ENCODE measurements at places on chromosomes 1 and 21.
A peak's percentile ranks its signal among the peaks of the same experiment; 100 is the strongest.

DNA sequence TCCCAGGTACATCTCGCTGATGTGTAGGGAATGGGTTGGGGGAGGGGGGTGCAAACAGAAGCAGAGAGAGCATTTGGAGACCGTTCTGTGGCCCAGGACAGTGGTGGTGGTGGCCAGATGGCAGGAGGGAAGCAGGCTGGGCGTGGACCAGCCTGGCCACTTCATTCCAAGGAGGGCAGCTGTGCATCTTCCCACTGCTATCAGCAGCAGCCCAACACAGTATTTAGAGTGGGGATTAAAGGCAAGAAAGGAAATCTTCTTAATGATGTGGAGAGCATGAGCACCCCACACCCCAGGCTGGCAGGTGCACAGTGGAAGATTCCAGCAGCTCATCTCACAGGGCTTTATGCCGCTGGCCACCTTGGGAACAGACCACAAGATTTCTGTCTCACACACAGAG lies 198.7 kb downstream of the NPHP4 start:
- no peak for DNase-seq

DNA sequence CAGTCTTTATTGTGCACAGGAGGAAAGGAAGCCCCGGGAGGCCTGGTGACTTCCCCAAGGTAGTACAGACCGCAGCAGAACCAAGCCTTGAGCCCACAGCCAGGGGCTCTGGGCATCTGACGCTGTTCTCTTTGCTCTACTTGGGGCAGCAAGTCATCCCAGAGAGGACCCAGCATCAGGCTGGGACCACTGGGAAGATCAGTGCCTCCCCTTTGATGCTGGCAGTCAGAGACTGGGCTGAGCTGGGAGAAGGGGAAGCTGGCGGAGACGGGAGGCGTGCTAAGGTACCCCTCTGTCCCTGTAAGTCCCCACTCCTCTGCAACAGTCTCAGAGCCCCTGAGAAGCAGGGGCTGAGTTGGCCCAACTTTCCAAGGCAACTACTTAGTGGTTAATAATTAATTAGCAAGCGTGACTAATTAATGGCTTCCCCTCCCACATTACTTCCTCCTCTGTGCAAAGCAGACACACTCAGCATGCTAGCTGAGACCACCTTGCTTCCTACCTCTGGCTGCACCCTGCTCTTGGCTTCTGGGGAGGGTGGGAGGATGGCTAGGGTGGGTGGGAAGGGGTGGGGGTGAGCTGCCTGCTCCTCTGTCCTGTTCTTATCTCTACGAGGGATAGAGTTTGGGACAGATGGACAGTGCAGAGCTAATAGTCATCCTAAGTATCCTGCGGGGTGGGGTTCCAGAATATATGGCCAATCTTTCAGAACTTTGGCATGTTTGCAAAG lies 1.3 kb downstream of the INAVA start:
- DNase-seq = no peak

GRCh38 chr1:211939876-211940468 lies 95.4 kb downstream of the INTS7 start:
- DNase-seq = no peak

- DNase-seq = no peak
These were observed 1905.6 kb downstream of the NCAM2 start for GRCh38 chr21:22903851-22904250.

DNA sequence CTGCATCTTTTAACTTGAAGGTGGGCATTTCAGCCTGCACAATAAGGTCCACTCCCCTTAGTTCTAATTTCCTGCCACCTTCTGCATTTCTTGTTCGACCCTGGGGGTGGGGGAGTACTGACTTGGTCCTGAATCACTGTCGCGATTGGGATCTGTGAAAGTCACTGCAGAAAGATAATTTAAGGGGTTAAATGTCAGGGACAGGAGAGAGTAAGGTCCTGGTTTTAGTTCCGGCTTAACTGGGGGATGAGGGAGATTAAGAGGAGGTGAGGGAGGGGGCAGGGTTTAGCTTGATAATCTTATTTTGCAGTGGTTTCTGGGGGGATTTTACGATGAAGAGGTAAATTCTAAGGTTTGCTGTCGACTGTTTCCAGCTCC lies 128.1 kb downstream of the MRPS6 start:
- DNase-seq = no peak

GRCh38 chr1:25204797-25205480 lies 27.4 kb downstream of the SYF2 start:
- DNase-seq = peak; percentile 33

DNA sequence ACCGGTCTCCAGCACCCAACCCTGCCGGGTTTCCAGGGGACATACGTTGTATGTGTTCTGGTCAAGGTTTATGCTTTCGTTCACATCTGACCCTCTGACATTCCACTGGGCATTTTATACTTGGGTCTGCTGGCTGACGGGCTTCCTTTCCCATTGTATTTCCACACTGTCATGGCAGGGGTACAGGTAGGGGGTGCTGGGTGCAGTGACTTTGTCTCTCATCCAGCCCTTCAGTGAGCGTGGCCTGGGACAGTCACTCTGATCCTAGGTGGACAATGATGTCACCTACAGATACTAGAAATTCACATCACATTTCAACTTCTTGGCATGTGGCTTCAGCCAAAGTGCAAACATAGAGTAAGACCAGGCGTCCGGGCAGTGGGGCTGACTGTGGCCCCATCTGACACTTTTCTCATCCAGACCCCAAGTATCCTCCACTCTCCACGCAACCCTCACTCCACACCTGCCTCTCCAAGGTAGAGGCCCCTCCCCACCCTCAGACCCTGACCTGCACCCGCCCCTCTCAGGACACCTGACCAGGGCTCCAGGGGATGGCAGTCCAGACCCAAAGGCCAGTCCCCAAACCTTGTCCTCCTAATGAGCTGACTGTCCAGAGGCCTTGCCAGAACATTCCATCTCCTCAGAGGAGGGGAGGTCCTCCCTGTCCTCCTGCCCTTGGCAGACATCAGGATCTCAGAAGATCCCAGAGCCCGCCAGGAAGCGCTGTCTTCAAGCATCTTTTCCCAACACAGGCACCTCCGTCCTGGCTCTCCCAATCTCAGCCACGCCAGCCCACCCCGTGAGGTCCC lies 743 bp upstream of the KRTAP10-10 start:
- DNase-seq = no peak

- no peak for DNase-seq
These were observed 143.8 kb downstream of the URB2 start for GRCh38 chr1:229769809-229770208.

DNA sequence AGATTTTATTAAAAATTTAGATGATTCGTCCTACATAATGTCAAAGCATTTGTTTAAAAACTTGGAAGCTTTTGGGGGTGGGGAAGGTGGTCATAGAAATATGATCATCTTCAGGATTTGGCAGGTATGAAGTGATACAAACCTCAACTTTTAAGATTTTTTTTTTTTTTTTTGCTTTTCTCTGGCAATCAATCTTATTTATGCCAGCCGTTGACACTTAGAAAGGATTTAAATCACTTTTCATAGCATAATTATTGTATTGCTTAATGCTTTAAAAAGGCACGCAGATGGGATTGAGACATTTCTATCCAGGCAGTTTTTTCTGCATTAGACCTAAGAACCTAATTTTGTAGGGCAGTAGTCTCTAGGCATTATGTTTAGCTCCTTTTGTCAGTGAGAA lies 19.7 kb downstream of the MRPS6 start:
- no peak for DNase-seq

DNA sequence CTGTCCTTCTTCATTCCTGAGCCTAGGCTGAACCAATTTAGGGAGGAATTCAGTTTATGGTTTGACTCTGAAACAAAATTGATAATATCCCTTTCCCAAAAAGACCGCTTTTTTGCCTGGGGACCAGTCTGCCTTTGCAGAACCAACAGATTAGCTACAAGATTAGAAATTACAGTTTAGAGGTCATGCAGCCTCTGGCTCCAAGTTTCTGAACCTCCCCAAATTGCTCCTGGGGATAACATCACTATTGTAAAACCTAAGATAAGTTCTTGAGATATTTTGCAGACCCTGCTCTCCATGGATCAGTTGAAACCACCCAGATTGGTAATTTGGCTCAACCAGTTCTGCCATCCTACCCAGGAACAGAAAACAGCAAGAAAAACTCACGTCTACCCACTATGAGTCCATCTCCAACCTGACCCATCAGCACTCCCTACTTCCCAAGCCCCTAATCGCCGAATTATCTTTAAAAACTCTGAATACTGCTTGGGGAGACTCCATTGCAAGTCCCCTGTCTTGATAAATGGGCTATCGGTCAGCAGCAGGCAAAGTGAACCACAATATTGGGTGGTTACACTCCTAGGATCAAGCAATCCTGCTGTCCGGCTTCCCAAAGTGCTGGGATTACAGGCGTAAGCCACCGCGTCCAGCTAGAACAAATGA lies 605 bp upstream of the RABGGTB start:
- no peak for DNase-seq

- no peak for DNase-seq
These were observed 263.4 kb downstream of the NPHP4 start for GRCh38 chr1:5728663-5729355.

GRCh38 chr1:228650946-228651345 lies 84.3 kb upstream of the RHOU start:
- DNase-seq = no peak

DNA sequence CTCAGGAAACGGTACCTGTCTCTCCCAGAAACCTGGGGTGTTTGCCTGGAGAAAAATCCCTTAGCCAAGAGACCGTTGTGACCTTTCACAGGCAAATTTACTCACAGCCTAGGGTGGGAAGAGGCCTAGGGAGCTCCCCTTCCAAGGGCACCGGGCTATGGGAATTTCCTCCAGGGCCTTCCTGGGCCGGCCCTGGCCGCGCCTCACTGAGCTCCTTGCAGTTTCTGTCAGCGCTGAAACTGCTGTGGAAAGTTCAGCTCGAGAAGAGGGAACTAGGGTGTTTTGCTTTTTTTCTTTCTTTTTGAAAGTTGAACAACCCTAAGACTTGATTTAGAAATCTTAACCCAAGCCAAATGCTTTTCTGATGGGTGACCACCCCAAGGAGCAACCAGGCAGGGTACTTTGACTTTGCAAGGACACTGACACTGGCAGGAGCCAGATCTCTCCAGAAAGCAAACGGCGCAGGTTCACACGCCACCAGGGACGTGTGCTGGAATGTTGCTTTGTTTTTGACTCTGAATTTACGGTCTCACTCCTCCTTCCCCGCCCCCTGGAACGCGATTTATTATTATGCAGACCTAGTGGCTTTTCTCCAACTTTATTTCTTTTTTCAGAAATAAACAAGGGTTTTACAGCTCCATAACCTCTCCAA lies 229.6 kb upstream of the JUN start:
- no peak for DNase-seq

DNA sequence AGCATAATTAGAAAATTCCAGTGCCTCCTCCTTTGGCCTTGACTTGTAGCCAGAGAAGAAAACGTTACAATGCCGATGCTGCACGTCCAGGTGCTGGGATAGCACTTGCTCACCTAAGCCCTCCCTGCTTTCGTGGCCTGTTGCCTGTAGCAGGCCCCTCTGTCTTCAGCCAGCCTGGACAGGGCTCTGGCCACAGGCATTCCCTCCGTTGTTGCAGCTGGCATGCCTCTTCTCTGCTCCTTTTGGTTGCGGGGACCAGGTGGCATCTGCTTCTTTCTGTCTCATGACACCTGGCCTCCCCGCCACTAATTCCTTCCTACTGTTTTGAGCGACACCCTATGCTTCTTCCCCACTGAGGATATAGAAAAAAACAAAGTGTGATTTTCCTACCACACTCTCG lies 54.6 kb upstream of the MORC3 start:
- no peak for DNase-seq

DNA sequence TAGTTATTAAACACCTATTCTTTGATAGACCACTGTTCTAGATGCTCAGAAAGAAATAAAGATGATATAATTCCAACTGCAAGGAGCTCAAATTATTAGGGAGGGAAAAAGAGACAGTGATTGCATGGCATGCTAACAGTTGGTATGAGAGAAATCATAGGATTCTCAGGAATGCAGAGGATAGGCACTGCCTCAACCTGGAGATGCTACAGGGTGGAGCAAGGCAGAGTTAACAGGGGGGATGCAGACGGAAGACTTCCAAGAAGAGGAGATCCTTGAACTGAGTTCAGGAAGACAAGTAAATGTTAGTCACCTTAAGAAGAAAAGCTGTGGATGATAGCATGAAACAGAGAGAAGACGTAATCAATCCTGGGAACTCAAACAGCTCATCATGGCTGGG lies 123.7 kb downstream of the DAB1 start:
- DNase-seq = no peak

- DNase-seq = no peak
These were observed 34.9 kb downstream of the IGSF21 start for GRCh38 chr1:18142471-18142870.

DNA sequence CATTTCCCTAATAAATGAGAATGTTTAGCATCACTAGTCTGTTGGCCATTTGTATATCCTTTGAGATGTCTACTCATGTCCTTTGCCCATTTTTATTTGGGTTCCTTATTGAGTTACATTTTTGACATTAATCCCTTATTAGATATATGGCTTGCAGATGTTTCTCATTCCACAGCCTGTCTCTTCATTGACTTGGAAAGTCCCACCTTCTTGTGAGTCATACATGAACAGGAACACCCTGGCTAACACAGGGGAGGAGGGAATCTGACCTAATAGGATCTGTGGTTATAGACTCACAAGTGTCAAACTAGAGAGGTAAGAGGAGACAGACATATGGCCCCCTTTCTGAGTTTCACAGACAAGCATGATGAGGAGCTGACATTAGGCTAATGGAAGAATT lies 11.5 kb downstream of the ZP4 start:
- no peak for DNase-seq

GRCh38 chr1:35533586-35533985 lies 23.6 kb downstream of the KIAA0319L start:
- no peak for DNase-seq

GRCh38 chr1:98940722-98941079 lies 64.0 kb downstream of the PLPPR5 start:
- DNase-seq = no peak

- DNase-seq = no peak
These were observed 77.2 kb downstream of the ADARB1 start for GRCh38 chr21:45151445-45152160.

All from CD14-positive monocyte (primary cell).